ENCODE measurements at places on chromosomes 7 and 10.

DNA sequence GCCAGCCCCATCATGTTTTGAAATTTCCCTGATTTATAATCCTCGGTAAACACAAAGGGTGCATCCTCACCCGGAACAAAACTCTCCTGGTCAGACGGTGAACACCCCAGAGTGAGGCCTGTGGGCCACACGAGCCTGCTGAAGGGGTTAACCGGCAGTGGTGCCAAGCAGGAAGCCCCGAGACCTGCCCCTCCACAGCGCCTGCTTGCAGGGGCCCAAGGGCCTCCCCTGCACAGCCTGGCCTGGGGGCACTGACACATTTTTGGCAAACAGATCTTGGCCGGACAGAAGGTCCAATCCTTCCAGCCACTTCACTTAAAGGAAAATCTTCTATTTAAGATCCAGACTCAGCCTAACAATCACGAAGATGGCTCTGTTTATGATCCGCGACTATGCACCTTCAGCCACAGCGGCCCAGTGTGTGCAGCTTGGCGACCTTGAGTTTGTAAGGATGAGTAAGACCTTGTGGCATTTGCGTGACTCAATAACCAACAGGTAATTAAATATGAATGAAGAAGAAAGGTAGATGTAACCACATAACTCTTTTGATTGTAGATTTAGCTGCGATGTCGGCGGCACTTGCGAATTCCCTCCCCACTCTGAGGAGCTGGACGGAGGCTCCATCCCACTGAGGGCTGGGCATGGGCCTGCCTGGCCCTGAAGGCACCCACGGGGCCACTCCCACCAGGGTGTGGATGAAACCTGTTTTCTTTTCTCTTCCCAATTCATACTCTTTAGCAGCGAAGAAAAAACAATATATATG lies 328.2 kb downstream of the DNAJB6 start:
- DNase-seq, result no peak

- no peak for DNase-seq
These were observed 1.3 kb upstream of the TAS2R38 start for GRCh38 chr7:141974831-141975230.

GRCh38 chr7:127034186-127034806 lies 218.4 kb downstream of the GRM8 start:
- DNase-seq, result no peak

- no peak for DNase-seq
These were observed 71.3 kb upstream of the DGKB start for GRCh38 chr7:14973712-14974428.

- no peak for DNase-seq
These were observed 59.3 kb upstream of the PLXDC2 start for GRCh38 chr10:19756919-19757318.

- DNase-seq, result no peak
These were observed 14.2 kb upstream of the ACTA2 start for GRCh38 chr10:88966797-88967196.

DNA sequence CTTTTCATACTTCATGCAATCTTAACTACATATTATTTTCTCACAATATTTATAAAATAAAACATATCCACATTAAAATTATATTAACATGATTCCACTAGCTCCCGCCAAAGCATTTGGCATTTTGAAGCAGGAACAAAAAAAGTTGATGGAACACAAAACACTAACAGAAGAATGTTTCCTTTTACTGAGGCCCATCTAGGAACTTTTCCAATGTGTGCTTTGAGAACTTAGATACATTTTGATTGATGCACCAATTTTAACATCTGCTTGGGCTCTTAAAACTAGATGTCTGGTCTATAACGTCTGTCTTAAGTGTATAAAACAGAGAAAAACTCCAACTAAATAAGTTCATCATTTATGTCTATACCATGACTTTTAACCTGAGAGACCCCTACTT lies 1214.8 kb downstream of the SORCS1 start:
- DNase-seq, result no peak

GRCh38 chr10:62636825-62637248 lies 167.7 kb upstream of the ADO start:
- DNase-seq, result no peak

GRCh38 chr7:99120501-99120900 lies 23.4 kb downstream of the SMURF1 start:
- DNase-seq, result no peak

DNA sequence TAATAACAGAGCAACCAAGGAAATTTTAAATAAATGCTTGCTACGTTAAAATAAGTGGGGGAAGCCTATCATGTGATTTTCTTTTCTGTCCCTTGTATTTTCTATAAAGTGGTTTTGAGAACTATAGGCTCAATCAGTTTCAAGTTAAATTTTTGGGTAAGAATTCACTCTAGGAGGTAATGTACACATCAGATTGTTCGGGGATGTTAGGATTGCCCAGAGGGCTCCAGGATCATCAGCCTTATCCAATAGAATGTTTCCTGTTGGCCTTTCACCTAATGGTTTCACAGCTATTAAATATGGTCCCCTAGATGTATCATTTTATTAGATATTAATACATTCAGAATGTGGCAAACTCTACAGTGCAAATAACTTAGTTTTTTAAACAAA lies 438.4 kb upstream of the NPVF start:
- DNase-seq, result no peak

DNA sequence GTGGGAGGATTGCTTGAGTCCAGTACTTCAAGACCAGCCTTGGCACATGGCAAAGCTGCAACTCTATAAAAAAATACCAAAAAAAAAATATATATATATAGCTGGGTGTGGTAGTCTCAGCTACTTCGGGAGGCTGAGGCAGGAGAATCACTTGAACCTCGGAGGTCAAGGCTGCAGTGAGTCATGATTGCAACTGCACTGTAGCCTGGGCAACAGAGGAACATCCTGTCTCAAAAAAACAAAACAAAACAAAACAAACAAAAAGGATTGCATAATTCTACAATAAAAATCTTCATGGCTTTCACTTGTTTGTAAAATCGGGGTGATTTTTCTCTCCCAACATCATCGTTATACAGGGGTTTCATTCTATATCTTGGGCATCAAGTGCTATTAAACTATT lies 35.1 kb downstream of the GUSB start:
- no peak for DNase-seq

DNA sequence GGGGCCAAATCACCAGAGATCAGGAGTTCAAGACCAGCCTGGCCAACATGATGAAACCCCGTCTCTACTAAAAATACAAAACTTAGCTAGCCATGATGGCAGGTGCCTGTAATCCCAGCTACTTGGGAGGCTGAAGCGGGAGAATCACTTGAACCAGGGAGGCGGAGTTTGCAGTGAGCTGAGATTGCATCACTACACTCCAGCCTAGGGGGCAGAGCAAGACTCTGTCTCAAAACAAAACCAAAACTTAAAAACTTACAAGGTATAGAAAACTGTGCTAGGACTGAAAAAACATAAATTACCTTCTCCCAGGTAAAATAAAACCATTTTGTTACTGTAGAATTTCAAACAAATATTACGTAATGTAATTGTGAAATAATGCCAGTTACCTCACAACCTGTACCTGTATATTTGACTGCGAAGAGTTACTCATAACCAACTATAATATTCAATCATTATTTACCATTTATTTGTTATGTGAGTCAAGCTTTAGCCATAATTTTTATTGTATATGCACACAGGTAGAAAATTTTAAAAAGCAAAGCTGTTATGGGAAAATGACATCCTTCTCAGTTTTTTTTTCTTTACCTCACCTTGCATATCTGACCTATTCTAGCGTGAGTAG lies 180.9 kb downstream of the SEMA3A start:
- DNase-seq, result no peak

- DNase-seq, result no peak
These were observed 864 bp downstream of the PSTK start for GRCh38 chr10:122981066-122981464.

DNA sequence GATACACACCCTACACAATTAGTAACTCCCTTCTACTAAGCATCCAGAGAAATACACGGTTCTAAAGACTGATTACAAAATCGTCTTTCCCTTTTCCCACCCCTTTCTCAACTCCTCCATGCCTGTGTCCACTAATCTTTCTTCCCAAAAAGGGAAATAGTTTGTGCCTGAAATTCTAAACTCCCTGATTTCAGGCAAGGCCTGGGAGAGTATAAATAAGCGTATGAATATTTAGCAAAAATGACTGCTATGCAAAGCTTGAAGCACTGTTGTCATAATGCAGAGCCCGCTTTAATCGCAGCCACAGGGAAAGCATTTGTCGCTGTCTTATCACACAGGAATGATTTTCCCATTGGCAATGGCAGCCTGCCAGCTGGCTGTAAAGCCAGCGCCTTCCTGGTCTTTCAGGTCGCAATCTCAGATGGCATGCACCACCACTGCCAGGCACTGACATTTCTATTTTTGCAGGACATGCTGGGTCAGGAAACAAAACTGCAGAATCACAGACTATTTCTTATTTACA lies 142.9 kb upstream of the PCGF5 start:
- no peak for DNase-seq

All from activated effector memory CD4-positive, alpha-beta T cell treated with Interleukin-2 at 50 U/mL for 16 hours (primary cell).